ENCODE measurements at places on chromosomes 6 and 20.

DNA sequence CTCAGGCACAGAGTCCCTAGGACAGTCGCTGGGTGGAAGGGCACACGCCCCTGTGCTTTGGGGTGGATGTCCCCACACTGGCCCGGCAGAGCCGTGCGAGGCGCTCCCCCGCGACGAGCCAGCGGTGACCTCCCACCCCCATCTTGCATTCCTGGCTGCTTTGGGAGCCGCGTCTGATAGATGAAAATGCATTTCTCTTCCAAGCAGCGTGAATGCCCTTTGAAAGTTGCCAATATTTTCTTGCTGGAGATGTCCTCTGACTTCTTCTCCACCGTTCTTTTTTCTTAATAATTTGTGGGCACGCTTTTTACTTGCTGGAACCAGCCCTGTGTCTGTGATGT, 29.9 kb downstream of the COL20A1 start:
- no peak for DNase-seq

- DNase-seq: no peak
Measured at GRCh38 chr20:59146780-59147565, 16.6 kb upstream of the ZNF831 start.

DNA sequence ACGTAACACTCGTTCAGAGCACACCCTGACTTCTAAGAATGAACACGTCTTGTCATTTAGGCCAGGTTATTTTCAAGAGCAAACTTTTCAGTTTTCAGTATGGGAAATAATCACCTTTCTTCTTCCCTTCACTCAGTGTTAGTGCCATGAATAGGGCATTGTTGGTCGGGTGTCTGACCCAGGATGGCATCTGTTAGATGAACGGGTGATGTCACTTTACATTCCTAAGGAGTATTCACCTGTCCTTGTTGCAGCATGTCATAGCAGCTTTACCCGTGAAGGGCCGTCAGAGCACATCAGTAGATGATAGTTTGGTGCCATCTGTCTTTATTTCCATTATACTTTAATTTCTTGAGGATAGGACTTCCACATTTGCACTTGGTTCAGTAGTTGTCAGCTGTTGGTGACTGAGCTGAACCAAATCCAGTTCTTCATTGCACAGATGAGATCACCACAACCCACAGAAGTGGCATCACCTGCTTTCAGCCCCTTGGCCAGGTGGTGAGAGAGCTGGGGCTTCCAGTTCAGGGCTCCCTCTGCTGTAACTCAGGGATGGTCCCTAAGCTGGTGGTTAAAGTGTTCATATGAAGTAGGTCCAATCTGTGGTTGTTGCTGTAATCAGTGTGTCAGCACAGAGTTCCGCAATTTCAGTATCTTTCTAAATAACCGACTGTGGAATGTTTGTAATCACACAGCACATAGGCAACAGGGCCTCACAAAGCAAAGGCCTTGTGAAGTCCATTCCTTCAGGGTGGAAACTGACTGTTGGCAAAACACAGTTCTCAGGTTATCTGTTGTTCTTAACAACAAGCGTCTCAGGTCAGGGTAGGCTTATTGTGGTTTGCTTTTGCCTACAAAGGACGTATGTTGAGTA, 68.2 kb downstream of the FAM120B start:
- no peak for DNase-seq

DNA sequence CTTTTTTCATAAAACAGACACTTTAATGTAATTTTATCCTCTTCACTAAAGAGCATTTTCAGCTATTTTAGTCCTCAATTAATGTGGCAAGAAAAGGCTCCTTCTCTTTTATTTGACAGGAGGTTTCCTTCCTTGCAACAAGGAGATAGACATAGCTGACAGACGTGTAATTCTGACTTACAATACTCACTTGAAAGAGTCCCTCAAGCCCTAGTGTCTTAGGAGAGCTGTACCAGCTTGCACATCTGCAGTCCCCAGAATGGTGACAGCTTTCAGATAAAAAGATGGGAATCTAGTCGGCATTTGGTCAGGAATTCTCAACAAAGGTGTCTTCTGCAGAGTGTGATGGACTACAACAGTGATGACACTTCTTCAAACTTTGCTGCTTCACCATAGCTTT, 603.7 kb upstream of the PTCHD4 start:
- DNase-seq: no peak
